Stimulated activated CD4-positive, alpha-beta T cell treated with anti-CD3 and anti-CD28 coated beads, Interleukin-12 subunit alpha, Interleukin-12 subunit beta, amount 100 ng/mL, for 4 hours (primary cell): ENCODE measurements at places on chromosomes 2 and 18.

DNA sequence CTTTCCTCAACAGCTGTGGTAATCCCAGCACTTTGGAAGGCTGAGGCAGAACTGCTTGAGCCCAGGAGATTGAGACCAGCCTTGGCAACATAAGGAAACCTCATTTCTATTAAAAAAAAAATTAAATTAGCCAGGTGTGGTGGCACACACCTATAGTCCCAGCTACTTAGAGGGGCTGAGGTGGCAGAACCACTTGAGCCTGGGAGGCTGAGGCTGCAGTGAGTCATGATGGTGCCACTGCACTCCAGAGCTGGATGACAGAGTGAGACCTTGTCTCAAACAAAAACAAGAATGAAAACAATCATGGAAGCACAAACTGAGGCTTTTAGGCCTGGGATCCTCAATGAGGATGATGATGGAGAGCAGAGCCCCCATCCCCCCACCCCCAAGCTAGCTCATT, 19.8 kb downstream of the GAREM1 start:
- no peak for DNase-seq

GRCh38 chr2:62116983-62117382, 78.9 kb upstream of the B3GNT2 start:
- DNase-seq = no peak

- no peak for DNase-seq
Observed at GRCh38 chr2:140744379-140744778, 1386.4 kb downstream of the LRP1B start.

- DNase-seq = no peak
Observed at GRCh38 chr2:187215532-187216240, 232.4 kb downstream of the CALCRL start.

DNA sequence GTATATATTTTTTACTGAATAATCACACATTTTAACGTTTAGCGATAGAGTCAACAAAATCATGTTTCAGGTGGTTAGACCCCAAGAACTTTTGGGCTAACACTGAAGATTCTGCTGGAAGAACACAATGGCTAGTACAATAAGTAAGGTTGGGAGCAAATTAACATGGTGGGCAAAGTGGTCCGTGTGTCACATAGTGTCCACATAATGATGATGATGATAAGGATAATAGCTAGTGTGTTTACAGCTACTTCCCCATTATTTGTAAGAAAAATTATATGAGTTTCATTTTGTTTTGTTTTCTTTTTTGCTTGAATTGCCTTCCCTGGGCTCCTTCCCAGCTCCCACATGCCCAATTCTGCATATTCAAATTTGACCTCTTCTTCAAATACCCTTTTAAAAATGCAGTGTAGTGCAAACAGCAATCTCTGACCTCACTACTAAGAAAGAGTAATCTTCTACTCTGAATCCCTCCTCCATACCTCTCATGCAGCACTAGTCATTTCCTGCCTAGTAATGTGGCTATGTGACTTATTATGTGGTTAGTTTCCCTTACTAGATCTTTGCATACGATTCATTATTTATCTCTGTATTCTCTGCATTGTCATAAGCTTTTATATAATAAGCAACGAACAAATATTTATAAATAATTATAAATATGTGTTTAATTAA, 16.9 kb upstream of the VPS54 start:
- no peak for DNase-seq
